Esophagus muscularis mucosa (tissue), 4 donors: ENCODE measurements at places on chromosomes 1 and 21. TPM values are rescaled to one million over a fixed set of nuclear protein-coding genes. Genes with fewer than 3 reads are reported as not detected.

- H3K4me1 ChIP-seq, result peaks cover 4% of the 10 kb centered on the region
- H3K36me3 ChIP-seq, result peaks cover 1% of the 10 kb centered on the region
- no peak overlapping the region for H3K4me3 ChIP-seq
- DNase-seq, result no peak
Measured at GRCh38 chr21:17802572-17802971, 16.6 kb downstream of the C21orf91 start.

DNA sequence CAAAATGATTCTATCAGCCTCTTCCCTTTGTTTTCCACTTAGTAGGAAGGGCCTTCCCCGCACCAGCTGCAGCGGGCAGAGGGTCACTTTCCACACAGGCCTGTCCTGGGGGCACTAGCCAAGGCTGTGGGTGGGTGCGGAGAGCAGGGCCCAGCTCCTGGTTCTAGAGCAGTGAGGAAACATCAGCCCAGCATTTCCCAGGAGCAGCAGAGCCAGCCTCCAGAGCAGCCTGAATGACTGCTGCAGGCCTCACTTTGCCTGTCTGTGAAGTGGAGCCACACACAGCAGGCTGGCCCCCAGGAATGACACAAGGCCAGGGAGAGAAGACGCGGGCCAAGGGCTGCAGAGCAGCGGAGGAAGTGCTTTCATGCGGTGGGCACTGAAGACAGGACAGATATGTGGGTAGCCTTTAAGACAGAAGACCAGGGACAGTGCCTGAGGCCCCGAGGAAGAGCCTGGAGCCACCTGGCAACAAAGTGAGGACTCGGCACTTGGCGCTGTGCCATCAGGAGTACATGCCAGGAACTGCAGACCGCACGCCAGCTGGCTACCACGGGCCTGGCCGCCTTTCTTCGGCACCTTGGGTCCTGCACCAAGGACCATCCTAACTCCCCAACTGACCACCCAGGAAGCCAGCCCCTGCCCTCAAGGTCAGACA lies 42.0 kb downstream of the ACOT7 start:
- no peaks in the 10 kb centered on the region for H3K27me3 ChIP-seq
- H3K4me1 ChIP-seq, result peaks cover 51% of the 10 kb centered on the region
- no peak overlapping the region for H3K4me3 ChIP-seq
- no peaks in the 10 kb centered on the region for H3K36me3 ChIP-seq
- H3K27ac ChIP-seq, result no peak overlapping the region

The DTL gene
- total RNA-seq, result 0.17 TPM

DNA sequence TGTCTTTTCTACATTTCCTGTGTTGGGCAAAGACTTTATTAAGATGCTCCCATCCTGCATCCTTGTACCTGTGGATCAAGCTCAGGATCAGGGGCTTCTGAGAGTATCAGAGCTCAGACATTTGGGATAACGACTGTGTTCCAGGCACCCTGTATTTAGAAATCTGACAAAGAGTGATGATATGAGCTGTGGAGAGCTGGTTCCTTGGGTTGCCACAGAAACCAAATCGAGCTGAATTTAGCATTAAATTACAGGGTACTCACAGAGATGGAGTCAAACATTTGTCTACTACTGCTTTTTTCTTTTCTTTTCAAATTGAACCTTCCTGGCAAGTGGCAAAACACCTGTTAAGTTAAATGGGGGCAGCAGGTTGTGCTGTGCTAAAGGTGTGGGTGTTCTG lies 110.6 kb downstream of the XCL2 start:
- no peak overlapping the region for H3K27ac ChIP-seq
- no peaks in the 10 kb centered on the region for H3K36me3 ChIP-seq
- no peaks in the 10 kb centered on the region for H3K27me3 ChIP-seq
- no peak for DNase-seq

- no peaks in the 10 kb centered on the region for H3K4me1 ChIP-seq
- H3K36me3 ChIP-seq, result no peaks in the 10 kb centered on the region
- no peak for DNase-seq
- H3K27ac ChIP-seq, result no peak overlapping the region
- no peak overlapping the region for H3K4me3 ChIP-seq
Measured at GRCh38 chr1:236455243-236455642, 61.2 kb downstream of the EDARADD start.

The FAM72C gene
- 0.19 TPM for total RNA-seq

The CNIH3 gene
- 0.83 TPM for total RNA-seq

- peak overlapping the region; percentile 93 for H3K27ac ChIP-seq
- H3K27me3 ChIP-seq, result no peaks in the 10 kb centered on the region
- peak; percentile 96 for DNase-seq
- no peaks in the 10 kb centered on the region for H3K36me3 ChIP-seq
Measured at GRCh38 chr1:234987415-234988154, 141.1 kb downstream of the TOMM20 start.
